ENCODE measurements at places on chromosomes 3 and 15.

- no peak for DNase-seq
Measured at GRCh38 chr3:97689111-97689510, 75.4 kb upstream of the ARL6 start.

- no peak for DNase-seq
Measured at GRCh38 chr15:90681480-90681879, 35.7 kb upstream of the BLM start.

DNA sequence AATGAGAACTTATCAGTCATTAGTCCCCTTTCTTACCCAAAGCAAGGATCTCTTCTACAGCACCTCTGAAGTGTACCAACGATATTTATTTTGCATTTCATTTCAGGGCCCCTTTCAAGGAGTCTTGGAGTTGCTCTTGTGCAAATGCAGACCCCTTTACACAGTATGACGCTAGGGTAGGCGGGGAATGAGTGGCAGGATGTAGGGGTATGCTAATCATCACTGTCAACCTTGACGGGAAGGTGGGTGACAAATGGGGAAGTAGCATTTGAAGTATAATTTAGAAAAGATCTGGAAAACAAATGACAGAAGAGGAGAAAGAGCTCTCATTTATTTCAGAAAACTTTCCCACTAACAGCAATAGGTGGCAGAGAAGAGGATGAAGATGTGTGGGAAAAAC lies 94.4 kb downstream of the LRRN1 start:
- DNase-seq: no peak

DNA sequence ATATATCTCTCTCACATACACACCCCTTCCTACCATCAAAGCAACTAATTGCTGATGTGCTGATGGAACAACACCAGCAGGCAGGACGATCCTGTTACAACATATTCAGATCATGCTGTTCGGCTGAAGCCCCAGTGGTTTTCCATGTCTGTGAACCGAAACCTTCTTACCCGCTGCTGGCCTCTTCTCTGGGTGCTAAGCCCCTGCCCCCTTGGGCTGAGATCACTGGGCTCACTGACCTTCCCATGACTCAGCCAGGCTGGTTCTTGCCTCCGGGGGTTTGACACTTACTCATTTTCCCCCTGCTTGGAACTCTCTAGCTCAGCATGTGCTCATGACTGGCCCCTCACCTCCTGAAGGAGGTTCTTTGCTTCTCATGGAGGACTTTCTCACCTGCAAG lies 122.0 kb upstream of the RGMA start:
- DNase-seq: no peak

- no peak for DNase-seq
Measured at GRCh38 chr3:40597441-40597840, 72.7 kb downstream of the ZNF621 start.

GRCh38 chr3:158602227-158602626 lies 31.2 kb downstream of the MLF1 start:
- DNase-seq: no peak

DNA sequence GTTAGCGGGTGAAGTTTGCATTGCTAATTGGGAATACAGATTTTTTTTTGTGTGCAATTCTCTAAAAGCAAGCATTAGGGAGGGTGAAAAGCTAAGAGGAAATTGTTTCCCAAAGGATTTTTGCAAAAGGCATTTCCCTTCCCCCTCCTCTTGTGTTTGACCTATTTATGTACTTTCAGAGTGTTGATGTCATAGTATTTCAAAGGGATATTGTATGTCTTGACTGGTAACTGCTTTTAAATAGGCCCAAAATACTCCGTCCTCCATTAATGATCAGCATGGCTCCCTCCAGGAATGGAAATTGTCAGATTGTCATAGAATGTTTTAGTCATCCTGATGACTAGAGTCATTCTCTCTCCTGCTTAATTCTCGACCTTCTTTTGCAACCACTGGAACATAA lies 32.4 kb downstream of the TRIM71 start:
- DNase-seq: no peak

DNA sequence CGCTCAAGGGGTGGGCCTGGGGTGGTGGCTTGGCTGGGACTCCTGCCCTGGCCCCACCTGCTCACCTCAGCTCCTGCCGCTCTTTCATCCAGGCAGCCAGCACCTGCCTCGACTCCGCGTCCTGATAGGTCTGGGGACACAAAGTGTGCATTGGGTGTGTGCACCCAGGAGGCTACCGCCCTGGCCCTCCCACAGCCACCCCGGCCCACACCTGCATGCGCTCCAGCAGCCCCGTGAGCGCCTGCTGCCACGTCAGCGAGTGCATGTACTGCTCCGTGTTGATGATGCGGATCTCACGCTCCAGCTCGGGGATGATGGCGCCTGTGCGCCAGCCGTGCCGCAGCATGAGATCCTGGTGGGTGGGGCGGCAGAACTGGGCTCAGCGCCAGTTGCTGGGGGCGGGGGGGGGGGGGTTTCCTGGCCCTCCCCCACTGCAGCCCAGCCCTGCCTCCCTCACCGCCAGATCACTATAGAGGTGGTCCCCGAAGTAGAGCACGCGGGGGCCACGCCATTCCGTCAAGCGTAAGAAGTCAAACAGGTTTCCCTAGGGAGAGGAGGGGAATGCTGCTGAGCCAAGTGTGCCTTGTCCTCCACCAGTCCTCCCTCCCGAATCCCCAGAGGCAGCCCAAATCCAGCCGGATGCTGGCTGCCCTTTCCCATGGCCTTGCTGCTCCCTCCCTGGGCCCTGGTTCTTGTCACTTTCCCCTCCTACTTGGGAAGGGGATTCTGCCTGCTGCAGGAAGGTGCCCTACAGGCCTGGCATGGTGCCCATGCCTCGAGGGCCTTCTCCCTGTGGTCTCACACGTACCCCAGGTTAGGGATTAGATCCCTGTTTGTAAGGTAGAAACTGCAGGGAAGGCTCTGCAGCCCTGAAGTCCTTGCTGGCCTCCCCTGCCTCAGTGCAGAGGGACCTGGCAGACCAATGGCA lies 8.6 kb downstream of the NT5DC2 start:
- DNase-seq: no peak

DNA sequence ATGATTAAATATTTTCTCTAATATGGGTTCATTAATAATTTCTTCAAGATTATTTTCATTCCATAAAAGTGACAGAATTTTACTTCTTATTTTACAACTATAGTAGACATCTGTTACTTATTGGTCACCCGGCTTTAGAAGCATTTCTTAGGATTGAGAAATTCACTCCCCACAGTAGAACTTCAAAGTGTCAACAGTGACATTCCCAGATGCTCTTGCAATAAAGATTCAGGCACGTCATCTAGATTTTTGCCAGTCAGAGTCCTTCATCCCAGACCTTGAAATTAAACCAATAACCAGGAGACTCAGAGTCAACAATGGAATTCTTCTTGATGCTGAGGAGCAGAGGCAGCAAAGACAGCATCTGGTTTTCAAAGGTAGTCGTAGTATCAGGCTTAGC lies 190.8 kb downstream of the VGLL3 start:
- no peak for DNase-seq

DNA sequence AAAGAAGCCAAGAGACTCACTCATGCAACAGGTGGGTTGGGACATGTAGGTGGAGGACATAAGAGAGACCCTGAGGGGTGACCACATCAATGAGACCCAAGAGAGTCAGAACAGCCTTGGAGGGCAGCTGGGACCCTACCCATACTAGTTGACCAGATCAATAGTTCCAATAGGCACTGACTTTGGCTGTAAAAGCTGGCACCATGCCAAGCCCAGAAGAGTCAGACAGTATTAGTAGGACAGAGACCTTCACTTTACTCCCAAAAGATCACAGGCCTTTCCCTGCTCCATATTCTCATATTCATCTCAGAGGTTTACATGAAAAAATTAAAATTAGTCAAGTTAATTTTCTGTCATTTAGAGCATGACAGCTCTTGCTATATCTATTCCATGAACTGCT lies 20.9 kb upstream of the GABRR3 start:
- DNase-seq: no peak

DNA sequence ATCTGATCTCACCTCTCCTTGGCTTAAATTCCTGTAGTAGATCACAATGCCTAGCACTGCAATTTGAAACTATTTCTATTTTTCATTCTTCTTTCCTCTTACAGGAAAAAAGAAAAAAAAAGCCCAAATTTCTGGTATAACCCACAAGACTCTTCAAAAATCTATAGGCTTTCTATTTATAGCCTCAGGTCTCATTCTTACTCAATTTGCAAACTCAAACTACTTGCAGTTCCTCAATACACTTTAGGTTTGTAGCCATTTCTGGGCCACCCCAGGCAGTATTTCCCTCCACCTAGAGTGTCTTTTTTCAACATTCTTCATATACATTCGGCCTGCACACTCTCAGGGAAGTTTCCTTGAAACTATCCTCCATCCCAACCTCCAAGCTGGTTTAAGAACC lies 169.0 kb downstream of the TBC1D5 start:
- DNase-seq: no peak

- DNase-seq: no peak
Measured at GRCh38 chr3:87161013-87161412, 66.1 kb upstream of the CHMP2B start.

DNA sequence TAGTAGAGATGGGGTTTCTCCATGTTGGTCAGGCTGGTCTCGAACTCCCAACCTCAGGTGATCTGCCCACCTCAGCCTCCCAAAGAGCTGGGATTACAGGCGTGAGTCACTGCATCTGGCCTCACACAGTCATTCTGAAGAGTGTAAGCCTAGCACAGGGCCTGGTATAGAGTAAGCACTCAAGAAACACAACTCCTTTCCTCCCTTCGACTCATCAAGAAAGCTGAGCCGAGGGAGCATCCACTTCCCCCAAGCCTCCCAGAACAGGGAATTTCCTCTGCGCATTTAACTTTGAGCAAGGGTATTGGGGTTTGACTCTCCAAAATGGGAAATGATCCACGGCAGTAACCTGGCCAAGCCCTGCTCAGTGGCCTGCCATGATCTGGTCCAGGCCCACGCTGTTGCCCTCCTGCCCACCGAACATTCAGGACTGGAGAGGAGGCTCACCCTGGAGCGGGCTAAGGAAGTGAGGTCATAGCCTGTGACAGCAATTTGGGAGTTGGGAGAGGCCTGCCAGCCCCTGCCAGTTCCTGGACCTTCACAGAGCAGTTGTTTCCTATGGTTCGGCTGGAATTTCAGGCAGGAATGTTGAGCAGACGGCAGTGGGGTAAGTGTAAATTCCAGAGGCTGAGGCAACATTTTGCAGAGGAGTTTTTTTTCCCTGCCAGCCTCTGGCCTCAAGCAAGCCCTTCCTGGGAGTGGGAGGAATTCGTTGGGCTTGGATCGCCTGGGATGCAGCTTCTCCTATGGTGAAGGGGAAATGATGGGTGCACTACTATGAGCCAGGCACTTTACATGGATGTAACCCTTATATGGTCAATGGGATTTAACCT lies 21.2 kb upstream of the SMAD3 start:
- DNase-seq: no peak

- DNase-seq: no peak
Measured at GRCh38 chr3:170622369-170623159, 36.7 kb upstream of the SLC7A14 start.

DNA sequence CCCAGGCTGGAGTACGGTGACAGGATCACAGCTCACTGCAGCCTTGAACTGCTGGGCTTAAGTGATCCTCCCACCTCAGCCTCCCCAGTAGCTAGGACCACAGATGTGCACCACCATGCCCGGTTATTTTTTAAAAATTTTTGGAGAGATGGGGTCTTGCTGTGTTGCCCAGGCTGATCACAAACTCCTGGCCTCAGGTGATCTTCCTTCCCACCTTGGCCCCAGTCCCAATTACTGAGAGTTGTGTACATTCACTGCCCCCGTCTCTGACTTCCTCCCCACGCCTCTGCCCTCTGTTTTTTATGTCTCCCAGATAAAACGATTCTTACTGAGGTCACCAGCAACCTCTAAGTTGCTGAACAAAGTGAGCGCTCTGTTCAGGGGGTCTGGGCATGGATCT lies 87.7 kb downstream of the LINGO1 start:
- no peak for DNase-seq

- no peak for DNase-seq
Measured at GRCh38 chr3:154123906-154124305, 2.7 kb downstream of the ARHGEF26 start.

- DNase-seq: no peak
Measured at GRCh38 chr3:72496051-72496670, 352.1 kb downstream of the SHQ1 start.

DNA sequence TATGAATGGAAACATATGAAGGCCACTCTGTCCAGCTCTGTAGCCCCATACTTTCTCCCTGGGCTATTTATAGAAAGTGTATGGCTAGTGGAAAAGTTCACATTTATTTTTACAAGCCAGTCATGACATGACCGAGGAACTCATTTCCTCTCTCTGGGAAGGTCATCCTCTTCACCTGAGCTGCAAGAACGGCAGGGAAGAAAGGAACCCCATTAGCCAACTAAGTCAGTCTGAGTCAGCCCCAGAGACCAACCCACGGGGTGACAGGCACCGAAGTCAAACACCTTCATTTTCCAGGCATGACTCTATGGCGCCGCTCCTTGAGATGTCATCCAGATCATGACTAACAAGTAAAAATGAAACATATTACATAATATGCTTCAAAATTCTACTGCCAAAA lies 4.8 kb downstream of the PAQR9 start:
- no peak for DNase-seq

DNA sequence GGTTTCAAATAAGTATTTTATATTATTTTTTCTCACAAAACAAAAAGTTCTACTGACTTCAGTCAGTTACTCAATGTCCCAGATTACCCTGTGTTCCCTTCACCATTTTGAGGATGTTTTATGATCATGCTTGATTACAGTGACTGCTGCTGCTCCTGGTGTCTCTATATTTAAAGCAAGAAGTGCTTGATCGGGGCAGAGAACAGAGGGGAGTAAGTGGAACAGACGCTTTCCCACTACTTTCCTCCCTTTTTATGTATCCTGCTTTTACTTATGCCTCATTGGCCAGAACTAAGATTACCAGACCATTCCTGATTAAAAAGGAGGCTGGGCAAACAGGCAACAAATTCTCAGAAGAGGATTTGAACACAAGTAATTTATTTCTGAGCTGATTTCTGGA lies 612.1 kb downstream of the VGLL3 start:
- no peak for DNase-seq

- DNase-seq: no peak
Measured at GRCh38 chr3:47646362-47646761, 67.7 kb upstream of the CSPG5 start.

All from HL-60 (cell line).